Activated CD8-positive, alpha-beta memory T cell treated with anti-CD3 and anti-CD28 coated beads, Interleukin-2, amount 50 U/mL, for 48 hours (primary cell): ENCODE measurements at places on chromosomes 4 and X.

- no peak for DNase-seq
These were observed 7.4 kb downstream of the ANTXR2 start for GRCh38 chr4:80065601-80066000.

GRCh38 chrX:13840121-13840520 is 23.2 kb upstream of the GPM6B start:
- DNase-seq = no peak

DNA sequence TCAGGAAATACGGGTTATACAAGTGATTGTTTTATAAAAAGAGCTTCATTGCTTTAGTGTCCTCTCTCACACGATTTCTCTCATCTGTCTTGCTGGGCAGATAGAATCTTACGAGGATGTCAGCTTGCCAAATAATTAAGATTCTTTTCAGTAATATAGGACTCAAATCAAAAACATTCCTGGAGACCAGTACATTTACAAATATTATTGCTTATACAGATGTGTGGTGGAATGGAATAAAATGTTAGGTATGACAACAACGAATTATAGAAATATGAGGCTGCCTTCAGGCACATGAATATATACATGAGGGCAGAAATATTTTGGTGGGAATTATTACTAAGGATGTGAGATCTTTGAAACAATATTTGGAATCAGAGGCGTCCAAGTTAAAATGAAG is 88.9 kb downstream of the GC start:
- DNase-seq = no peak

GRCh38 chr4:48195853-48196252 is 61.8 kb upstream of the TXK start:
- DNase-seq = no peak

DNA sequence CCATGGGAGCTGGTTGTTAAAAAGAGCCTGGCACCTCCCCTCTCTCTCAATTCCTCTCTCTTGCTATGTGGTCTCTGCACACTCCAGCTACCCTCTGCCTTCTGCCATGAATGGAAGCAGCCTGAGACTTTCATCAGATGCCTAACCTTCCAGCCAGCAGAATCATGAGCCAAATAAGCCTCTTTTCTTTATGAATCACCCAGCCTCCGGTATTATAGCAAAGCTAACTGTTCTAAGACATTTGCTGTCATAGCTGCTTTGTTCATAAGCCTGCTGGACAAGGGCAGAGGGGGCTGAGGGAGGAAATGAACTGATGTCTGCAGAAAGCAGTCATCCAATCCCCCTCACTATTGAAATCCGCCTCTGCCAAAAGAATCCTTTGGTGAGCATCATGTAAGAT is 196.7 kb downstream of the ZNF330 start:
- no peak for DNase-seq

- DNase-seq = no peak
These were observed 506.1 kb downstream of the RPA4 start for GRCh38 chrX:97389761-97390192.
